SK-N-SH (cell line): ENCODE measurements at places on chromosomes 11 and 22. TPM values are rescaled to one million over a fixed set of nuclear protein-coding genes. Genes with fewer than 3 reads are reported as not detected.

Gene MMP11
- 50.8 and 64.4 TPM in 2 replicates for polyA plus RNA-seq

Gene CD59
- polyA plus RNA-seq = 616 and 849 TPM in 2 replicates

Gene IGLL1
- not detected in 2 replicates for polyA plus RNA-seq

Gene PGR
- not detected in 2 replicates for polyA plus RNA-seq

- DNase-seq = no peak
These were observed 6.1 kb upstream of the A4GALT start for GRCh38 chr22:42726811-42727210.

DNA sequence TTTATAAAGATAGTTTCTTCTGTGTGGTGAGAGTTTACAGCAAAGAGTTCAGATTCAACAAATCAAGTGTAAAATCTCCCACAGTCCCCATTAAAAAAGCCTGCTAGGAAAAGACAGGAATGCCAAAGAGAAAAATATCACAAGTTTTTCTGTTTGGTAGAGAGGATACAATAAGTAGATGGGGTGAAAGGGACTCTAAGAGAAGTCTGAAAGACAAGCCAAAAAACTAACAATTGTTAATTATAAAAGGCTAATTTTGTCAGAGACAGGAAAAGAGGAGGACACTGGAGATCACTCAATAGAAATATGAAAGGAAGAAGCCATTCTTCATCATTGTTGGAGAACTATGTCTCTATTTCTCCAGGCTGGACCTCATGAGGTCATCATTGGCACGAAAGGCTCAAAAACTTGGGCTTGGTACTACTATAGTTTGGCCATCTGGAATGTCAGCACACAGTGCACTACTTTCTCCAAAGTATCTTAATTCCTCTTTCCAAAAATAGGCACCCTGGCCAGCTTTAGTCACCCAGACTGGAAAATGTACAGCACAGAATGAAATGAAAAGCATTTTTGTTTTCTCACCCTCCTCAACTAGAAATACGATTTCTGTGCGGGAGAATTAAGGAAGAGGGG, 531 bp upstream of the SOX6 start:
- no peak for DNase-seq

- DNase-seq = no peak
These were observed 1.8 kb upstream of the TIGD3 start for GRCh38 chr11:65352783-65353182.

- DNase-seq = no peak
These were observed 92.1 kb downstream of the CACNA1I start for GRCh38 chr22:39662686-39663052.

GRCh38 chr11:61626580-61627380, 45.9 kb upstream of the SYT7 start:
- DNase-seq = no peak
